ENCODE measurements at places on chromosomes 7 and 10.

DNA sequence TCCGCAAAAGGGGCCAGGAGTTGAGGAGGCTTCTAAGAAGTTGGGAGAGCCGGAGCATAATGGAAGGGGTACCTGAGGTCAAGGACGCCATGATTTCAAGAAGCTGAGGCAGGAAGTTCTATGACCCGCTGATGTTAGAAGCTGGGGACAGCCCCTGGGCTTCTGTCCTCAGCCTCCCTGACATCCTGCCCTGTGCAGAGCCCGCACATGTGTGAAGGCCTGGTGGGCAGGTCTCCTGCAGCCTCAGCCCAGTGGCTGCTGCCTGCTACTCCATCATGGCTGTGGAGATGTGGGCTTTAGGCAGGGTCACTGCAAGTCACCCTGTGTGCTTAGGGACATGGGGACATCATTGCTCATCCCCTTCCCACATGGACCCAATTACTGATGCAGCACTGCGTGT is 53.8 kb upstream of the PCBD1 start:
- no peak for DNase-seq

DNA sequence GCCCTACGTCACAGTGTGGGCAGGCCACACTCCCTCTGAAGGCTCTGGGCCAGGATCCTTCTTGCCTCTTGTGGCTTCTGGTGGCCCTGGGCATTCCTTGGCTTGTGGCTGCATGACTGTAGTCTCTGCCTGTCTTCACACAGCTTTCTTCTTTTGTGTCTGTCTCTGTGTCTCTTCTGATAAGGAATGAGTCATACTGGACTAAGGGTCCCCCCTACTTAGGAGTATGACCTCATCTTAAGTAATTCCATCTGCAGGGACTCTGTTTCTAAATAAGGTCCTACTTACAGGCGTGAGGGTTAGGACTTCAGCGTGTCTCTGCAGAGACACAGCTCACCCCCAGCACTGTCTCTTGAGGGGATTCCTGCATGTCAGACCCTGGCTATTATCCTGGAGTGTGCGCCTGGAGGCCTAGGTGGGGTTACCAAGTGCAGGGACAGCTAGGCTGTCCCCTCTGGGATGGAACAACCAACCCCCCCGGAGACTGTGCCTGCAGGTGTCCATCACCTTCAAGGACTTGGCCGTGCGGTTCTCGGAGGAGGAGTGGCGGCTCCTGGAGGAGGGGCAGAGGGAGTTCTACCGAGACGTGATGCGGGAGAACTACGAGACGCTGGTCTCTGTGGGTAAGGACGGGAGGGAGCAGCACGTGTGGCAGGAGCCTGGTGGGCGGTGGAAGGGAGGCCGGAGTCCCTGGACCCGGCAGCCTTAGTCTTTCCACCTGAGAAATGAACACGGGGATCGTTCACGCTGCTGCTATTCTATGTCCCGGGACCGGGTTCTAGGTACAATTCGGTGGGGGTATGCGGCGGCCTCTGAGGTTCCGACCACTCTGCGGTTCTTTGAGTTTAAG is 54.1 kb downstream of the ZNF467 start:
- no peak for DNase-seq

GRCh38 chr7:19565602-19566001 is 143.2 kb downstream of the POLR1F start:
- no peak for DNase-seq

DNA sequence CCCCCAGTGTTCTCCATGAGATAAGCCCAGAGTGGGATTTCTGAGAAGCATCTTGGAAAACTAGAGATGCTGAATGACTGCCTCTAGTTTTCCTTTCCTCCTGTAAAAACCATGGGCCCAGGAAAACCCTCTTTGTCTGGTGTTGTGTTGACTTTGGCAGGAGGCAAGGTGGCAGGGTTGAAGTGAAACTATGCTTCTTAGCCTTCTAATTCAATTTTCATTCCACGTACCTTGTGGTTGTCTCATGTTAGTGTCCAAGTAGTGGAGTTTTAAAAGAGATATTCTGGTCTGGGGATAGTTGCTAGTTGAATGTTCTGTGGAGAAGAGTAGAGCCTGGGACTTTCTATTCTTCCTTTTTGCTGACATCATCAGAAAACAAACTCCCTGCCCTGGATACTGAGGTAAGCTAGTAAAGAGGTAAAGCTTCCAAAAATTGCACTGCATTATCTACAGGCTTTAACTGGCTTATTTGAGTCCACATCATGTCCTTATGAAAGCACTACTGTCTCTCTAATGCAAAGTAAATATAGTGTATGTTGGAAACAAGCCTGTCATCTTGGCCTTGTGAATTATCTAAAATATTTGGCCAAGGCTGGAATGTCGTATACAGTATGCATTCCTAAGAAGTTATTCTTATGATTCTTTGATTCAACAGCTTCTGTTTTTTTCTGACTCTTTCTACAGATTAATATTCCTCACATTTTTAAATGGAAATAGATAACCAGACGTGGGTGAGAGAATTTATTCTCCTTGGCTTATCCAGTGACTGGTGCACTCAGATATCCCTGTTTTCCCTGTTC is at the start of gene OR2F2:
TSS of gene OR2F2 (plus strand) at position 708 of the 800 bp plus-strand sequence. CDS start at position 708, 0 bp downstream.
- no peak for DNase-seq

GRCh38 chr10:79346388-79347225 is 662 bp upstream of the PPIF start:
- no peak for DNase-seq

- DNase-seq, result no peak
Observed at GRCh38 chr7:120334475-120334874, 61.5 kb downstream of the KCND2 start.

DNA sequence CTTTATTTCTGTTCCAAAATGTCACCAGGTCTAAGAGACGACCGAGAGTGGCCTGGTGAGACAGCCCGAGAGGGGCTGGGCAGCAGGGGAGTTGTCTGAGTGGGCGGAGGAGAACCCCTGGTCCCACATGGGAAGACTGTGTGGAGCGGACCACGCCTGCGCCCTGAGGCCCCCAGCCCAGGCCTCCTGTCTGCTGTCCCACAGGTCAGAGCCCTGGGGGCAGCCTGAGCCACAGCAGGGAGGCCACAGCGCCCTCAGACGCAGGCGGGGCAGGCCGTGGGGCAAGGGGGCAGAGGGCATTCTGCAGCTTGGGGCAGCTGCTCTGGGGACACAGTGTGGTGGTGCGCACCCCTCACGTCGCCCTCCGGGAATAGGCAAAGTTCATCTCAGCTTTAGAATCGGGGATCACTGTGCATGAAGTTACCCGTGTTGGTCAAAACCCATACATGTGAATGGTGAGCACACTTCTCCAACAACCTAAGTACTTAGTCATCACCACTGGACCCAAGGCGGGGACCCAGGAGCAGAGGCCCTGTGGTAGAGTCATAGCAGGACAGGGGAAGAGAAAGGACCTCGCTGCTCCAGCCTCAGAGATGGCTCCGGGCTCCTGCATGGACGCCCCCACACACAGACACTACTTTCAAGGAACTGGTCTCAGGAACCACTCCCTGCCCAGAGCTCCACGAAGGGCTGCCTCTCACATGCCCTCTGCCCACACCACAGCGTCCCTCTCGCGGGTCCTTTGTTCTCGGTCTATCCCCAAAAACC is 214.7 kb downstream of the ELFN1 start:
- no peak for DNase-seq

DNA sequence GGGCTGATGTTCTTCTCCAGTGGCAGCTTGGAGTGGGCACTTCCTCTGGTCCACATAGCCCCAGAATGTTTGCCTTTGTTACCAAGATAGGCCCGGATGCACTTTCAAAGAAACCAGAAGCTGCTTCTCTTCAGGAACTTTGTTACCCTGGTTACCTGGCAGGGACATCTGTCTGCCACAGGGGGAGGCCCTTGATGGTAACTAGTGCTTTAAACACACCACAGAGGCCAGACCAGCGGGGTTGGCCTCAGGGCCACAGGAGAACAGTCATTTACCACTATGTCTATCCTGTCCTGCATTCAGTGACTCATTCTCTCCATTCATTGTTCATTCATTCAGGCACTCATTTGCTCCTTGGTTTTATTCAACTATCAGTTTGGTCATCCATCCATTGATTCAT is 11.9 kb upstream of the PLEKHA1 start:
- DNase-seq, result no peak

DNA sequence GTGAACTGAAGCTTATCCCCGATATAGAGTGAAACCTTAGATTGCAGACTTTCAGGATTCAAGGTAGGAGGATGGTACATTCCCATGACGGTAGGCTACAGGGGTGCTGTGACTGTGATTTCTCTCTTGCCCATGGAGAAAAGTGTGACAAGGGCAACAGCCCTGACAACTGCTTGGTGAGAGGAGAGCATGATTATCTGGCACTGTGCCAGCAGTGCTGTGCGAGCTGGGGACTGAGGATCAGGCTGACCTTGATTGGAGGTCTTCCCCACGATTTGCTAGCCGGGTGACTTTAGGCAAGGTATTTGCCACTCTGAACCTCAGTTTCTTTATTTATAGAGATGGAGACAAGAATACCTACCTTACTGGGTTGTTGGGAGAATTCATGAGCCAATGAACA is 229.5 kb downstream of the PTEN start:
- DNase-seq, result no peak

- no peak for DNase-seq
Observed at GRCh38 chr7:134823400-134823799, 44.0 kb downstream of the CALD1 start.

DNA sequence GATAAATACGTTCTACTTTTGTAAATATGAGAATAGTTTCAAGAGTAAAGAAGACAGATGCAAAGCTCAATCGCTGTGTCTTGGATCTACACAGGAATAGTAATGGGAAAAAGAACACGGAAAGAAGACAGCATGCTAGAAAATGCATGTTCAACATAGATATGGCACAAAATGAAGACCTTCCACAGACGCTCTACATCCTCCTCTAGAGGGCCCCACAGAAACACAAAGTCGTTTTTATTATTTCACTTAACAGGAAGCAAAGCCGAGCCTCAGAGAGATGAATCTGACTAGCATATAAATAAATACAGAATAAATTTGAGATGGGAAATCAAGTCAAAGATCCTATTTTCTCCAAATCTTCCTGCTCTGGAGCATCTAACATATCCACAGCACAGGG is 292.6 kb downstream of the PARD3 start:
- no peak for DNase-seq

- no peak for DNase-seq
Observed at GRCh38 chr7:157300369-157300825, 36.4 kb upstream of the DNAJB6 start.

DNA sequence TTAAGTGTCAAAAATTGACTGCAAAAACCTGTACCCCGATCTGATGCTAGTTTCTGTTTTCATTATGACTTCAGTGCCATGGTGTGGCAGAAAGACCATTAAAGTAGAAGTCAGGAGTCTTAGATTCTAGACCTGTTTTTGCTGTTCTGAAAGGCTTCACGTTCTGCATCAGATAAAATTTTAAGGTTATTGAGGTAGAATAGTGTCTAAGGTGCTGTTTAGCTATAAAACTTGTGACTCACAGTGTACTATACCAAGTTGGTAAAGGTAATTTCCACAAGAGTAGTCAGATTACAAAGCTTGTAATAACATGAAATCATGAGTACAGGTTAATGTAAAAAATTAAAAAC is 38.6 kb downstream of the ZNRF2 start:
- no peak for DNase-seq

DNA sequence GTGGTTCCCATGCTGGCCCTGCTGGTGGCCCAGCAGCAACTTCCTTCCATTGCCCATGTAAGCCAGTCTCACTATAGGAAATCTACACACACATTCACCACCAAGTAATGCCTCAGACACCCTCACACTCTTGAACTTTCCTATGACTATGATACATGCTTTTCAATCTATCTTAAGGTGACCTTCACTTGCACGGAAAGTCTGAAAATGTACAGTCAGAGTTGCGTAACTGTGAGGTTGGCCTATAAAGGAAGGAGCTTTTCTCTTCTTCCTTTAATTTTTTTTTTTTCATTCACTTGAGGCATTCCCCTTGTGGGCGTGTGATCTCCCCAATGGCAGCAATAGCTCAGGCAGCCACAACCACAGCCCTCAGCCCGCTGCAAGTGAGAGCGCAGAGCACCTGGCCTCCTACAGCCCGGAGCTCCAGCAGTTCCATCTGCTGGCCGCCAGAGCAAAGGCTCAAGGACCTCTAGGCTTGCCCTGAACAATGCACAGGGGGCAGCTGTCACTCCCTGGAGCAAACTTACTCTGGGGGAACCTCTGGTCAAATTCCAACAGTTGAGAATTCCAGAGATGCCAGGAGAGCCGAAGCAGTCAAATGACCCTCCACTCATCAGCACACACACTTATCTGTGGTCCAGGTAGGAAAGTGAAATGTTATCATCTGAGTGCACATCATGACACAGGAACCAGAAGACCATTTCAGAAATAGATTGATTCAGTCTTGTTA is 123.1 kb upstream of the ADO start:
- DNase-seq, result peak; percentile 82

GRCh38 chr7:151674161-151674920 is 154.6 kb upstream of the RHEB start:
- DNase-seq, result no peak

DNA sequence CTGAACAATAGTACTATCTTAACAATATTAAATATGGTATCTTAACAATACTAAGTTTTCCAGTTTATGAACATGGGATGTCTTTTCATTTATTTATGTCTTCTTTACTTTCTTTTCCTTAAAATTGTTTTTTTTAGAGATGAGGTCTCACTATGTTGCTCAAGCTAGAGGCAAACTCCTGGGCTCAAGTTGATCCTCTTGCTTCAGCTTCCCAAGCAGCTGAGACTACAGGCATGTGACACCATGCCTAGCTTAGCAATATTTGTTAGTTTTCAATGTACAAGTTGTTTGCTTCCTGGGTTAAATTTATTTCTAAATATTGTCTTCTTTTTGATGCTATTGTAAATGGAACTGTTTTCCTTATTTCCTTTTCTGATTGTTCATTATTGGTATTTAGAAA is 16.9 kb downstream of the CDH23 start:
- no peak for DNase-seq

- no peak for DNase-seq
Observed at GRCh38 chr10:69911613-69912528, 110.2 kb downstream of the COL13A1 start.

DNA sequence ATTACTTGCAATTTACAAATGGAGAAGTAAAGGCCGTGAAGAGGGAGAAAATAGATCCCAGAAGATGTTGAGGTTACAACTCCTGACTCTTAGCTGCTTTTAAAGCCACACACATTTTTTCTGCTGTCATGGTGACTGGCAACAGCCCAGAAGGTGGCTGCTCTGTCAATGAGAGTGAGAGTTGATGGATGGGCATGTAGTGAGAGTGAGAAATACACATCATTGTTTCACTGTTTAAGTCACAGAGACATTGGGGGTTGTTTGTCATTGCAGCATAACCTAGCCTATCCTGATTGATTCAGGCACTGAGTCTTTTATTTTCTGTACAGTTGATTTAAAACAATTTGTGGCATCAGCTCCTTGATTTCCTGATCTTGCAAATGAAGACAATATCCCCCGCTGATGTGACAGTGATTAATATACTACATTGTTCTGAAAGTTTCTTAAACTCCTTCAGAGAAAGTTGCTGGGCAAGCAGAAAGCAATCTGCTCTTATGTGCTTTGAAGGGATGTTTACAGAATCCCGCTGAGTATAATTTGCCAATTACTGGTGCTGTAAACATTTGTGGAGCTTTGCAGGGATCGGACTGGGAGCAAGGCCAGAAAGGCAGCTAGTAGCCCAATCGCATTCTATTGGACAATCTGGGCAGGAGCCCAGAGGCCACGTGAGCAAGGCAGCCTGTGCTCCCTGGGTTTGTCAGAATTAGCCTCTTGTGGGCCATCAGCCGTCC is 229.6 kb downstream of the PRPF18 start:
- DNase-seq, result no peak

All from stimulated activated CD4-positive, alpha-beta T cell treated with anti-CD3 and anti-CD28 coated beads, Interleukin-2, amount 100 ng/mL, for 24 hours (primary cell).